HT-29 (cell line): ENCODE measurements at places on chromosomes 12 and 14. TPM values are rescaled to one million over a fixed set of nuclear protein-coding genes. Genes with fewer than 3 reads are reported as not detected.

GRCh38 chr12:111741235-111741812, 25.4 kb upstream of the ALDH2 start:
- peak; percentile 46 for DNase-seq

DNA sequence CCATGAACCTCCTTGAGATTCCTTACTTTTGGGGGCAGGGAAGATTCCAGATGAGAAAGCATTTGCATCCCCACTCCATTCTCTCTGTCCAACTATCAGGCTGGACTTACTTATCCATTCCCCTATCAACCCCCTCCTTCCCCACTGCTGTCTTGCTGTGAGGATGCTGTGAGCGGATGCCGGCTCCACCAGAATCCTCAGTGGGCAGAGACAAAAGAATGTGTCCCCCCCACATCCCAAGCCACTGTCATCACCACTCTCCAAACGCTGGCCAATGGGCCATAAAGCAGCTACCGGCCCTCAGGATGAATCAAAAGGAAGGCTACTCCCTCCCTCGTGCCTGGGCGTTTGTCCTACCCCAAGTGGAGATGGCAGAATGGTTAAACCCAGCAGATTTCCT, 173.0 kb upstream of the NTF3 start:
- no peak for DNase-seq

DNA sequence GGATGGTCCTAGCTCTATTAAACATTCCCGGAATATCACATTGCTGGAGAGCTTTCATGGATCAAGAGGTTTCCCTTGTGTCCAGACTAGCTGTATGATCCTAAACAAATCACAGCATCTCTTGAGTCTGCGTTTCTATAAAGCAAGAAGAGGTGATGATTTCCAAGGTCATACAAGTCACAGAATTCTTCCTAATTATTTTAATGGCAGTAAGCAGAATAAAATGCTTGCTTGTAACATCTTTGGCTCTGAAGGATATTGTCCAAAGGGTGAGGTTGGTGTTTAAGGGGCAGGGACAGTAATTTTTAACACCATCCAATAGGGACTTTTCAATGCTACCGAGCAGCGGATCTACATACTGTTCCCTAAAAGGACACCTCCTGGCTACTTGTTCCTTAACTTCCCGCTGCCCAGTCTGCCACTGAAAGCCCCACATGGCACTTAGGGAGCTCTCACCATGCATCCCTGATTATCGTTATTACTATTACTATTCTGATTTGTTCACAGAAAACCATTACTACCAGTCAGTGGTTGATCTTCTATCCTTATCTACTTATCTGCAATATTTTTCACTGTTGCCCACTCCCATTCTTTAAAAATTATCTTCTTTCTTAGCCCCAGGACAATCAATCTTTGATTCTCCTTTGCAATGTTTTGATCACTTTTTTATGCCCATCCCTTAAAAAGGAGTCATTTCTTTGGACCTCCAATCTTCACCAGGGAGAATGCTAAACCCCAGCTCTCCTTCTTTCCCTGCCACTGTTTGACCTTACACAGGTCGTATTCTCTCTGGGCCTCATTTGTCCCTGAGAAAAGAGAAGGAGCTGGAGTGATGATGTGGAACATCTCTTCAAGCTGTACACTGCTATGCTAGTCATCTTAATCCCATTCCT, 4.0 kb upstream of the PCED1B start:
- DNase-seq, result no peak

- no peak for DNase-seq
These were observed 121.9 kb downstream of the SPTSSA start for GRCh38 chr14:34340025-34340625.

GRCh38 chr12:109645194-109645593, 68.4 kb upstream of the FAM222A start:
- no peak for DNase-seq

DNA sequence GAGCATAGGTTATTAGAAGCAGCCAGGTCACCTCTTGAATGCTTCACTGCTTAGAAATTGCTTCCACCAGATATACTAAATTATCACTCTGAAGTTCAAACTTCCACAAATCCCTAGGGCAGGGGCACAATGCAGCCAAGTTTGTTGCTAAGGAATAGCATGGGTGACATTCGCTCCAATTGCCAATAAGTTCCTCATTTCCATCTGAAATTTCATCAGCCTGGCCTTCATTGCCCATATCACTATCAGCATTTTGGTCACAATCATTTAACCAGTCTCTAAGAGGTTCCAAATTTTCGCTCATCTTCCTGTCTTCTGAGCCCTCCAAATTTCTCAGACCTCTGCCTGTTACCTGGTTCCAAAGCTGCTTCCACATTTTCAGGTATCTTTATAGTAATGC, 356.1 kb downstream of the DAD1 start:
- no peak for DNase-seq

DNA sequence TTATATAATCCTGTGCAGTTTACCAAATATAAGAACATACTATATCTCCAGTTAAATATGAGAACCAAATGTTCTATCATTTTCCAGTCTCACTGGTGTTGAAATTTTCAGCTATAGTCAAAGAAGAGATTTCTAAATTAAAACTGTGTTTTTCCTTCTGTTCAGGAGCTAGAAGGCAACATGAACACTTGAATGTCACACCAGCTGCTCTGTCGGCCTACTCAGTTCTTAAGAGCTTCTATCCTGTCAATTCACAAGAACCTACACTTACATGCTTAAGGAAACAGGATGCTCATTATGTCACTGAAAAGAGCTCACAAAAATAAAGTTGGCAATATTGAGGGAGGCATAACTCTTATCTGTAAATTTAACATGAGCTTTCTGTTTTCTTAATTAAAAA, 43.1 kb downstream of the ATP2B1 start:
- no peak for DNase-seq

DNA sequence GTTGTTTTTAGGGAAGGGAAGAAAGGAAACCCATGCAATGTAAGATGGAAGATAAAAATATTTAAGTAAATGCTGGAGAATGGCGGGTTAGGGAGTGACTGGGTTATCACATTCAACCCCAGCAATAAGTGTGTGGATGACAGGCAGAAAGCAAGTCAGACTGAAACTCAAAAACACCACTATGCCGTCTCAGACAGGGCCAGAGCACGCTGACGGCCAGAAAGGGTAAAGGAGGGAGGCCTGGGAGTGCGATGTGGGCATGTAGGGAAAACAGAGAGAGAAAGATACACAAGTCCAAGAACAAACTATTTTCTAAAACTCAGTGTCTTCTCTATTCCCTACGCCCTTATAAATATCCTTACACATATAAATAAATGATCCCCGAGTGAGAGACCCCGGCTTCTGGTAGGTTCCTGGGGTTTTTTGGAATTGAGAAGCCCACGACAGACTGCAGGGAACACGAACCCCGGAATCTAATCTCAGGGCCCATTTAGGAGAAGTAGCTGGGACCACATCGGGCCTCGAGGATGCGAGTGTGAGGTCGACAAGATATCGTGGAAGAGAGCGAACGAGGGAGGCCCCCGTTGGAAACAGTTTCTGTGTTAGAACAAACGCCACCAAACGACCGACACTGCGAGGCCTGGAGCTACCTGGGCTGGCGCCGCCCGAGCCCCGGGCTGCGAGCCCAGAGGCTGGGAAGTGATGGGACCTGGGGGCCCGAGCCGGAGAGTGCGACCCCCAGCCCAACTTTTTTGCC, 735 bp upstream of the OTX2 start:
- DNase-seq, result no peak

DNA sequence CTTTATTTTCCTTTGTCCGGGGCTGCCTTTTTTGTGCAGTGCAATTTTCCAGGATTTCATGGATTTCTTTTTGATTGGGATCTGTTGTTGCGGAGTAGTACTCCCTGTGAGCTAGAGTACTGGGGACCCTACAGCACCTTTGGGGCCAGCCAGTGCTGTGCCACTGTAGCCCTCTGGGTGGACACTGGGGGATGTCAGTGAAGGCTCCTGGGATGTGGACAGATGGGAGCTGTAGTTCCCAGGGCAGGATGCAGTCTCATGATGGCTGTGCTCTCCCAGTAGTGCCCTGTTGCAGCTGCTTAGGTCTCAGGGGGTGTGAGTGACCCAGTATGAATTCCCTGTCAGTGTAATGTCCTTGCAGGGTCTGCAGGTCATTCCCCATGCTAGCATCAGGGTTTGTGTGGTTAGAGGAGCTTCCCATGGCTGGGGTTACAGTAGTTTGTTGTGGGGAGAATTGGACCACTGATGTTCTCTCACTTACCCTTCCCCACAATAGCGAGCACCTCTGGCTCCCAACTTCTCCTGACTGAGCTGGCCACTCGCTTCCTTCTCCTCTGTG, 72.2 kb downstream of the BRMS1L start:
- DNase-seq, result no peak

- no peak for DNase-seq
These were observed 1149.1 kb downstream of the VRK1 start for GRCh38 chr14:97946240-97946639.

- DNase-seq, result no peak
These were observed 174.8 kb upstream of the RTL1 start for GRCh38 chr14:101078170-101078891.

GRCh38 chr12:94488463-94488862, 28.8 kb upstream of the CEP83 start:
- no peak for DNase-seq

DNA sequence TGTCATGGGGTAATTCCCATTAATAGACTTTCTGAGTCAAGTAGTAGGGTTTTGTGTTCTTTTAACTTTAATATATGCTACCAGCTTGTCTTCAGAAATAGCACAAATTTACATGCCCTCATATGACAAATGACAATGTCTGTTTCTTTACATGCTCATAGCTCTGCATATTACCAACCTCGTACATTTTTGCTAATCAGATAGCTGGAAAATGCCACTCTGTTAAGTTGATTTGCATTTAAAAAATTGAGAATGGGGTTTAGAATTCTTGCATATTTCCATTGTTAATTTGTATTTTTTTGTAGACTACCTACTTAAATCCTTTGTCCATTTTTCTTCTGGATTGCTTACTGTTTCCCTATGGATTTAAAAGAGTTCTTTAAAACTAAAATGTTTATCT, 31.2 kb downstream of the SERPINA1 start:
- no peak for DNase-seq

DNA sequence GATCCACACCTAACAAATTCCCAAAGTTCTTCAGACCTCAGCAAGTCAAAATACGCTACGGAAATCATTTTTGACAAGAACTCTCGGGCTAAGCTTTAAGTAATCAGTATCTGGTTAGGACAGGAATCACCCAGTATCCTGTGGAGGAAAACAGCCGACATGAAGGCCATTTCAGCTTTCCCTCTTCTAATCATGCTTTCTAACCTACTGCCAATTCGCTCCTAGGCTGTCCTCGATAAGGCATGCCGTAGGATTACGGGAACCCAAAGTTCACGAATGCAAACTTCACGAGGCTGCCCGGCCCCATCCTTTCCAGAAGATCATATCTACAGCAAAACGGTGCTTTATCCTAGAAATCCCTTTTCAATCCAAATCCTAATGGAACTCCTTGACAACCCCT, 81.8 kb upstream of the PTPRB start:
- no peak for DNase-seq

DNA sequence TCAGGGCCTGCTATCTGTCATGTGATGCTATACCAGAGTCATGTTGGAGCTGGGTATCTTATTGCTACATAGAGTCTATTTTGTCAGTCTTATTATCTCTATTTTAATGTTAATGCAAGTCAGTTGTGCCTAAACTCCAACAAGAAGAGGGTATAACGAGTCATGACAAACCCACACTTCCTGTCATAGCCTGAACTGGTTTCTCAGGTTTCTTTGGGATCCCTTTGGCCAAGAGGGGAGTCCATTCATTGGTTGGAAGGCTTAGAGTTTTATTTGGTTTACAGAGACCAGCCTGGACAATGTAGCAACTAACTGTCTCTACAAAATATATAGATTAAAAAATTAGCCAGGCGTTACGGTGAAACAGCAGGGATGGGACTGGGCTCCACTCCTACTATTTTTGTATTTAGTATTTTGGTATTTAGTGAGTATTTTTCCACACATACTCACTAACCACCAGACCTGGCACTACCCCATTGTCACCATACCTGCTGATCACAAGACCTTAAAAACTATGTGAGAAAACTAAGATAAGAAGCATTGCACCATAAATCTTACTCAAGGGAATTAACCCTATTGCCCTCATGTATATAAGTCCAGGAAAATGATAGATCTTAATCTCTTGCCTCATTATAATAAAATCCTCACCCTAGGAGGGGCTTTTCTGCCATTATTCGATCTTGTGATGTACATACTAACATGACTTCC, 387.5 kb downstream of the IPO8 start:
- no peak for DNase-seq

DNA sequence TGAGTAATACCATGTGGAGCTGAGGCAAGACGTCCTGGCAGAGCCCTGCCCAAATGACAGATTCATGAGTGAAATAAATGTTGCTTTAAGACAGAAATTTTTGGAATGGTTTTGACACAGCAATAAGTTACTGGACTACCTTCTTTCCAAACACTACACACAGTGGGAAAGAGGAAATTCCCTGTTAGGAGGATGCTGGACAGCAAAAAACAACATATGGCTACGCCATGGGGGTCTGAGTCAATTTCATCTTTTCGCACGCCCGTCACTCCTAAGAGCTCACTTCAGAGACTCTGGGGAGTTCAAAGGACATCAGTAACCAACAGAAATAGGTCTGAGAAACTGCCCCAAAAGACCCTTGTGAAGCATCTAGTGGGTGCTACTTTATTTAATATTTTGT, 55.4 kb downstream of the TMEM132C start:
- no peak for DNase-seq

GRCh38 chr12:113610698-113611097, 139.0 kb upstream of the LHX5 start:
- DNase-seq, result no peak

DNA sequence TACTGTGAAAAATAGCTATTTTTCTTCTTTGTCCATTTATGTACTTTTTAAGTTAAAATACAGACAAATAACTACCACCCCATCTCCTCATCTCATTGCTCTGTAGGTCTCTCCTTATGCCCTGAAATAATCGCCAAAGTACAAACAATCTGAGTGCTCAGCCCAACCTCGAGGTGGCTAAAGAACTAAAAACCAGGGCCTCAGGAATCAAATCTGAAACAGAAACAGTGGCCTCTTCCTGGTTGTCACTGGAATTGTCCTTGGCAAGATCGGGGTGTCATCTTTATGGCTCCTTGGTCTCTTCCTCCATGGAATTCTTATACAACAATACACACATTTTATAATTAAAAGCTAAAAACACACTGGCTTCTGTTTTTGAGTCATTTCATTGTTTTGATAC, 182.4 kb downstream of the ASCL1 start:
- DNase-seq, result no peak

Gene ZC2HC1C
- 1.6 and 4.1 TPM in 2 replicates for total RNA-seq

Gene NKX2-1
- not detected in 2 replicates for total RNA-seq

Gene MIPOL1
- total RNA-seq, result 0.10 and 0.51 TPM in 2 replicates

Gene DDX11
- total RNA-seq, result 140 and 145 TPM in 2 replicates

Gene TSPAN11
- total RNA-seq, result not detected in 2 replicates

Gene SERPINA9
- total RNA-seq, result not detected in 2 replicates

Gene OR2AP1
- total RNA-seq, result not detected in 2 replicates

Gene HOXC11
- total RNA-seq, result not detected in 2 replicates

Gene VRTN
- 3.2 and 4.1 TPM in 2 replicates for total RNA-seq

Gene MOK
- total RNA-seq, result 6.0 and 7.2 TPM in 2 replicates

Gene TTC7B
- total RNA-seq, result 3.8 and 7.4 TPM in 2 replicates
